Fibroblast of villous mesenchyme (primary cell): ENCODE measurements at places on chromosomes 5 and 9. TPM values are rescaled to one million over a fixed set of nuclear protein-coding genes. Genes with fewer than 3 reads are reported as not detected.

GRCh38 chr5:7794823-7795222, 56.1 kb downstream of the CFAP90 start:
- DNase-seq = no peak

B4GALT1 gene
- total RNA-seq = 23.8 and 28.5 TPM in 2 replicates

CDH9 gene
- total RNA-seq = not detected in 2 replicates

DNA sequence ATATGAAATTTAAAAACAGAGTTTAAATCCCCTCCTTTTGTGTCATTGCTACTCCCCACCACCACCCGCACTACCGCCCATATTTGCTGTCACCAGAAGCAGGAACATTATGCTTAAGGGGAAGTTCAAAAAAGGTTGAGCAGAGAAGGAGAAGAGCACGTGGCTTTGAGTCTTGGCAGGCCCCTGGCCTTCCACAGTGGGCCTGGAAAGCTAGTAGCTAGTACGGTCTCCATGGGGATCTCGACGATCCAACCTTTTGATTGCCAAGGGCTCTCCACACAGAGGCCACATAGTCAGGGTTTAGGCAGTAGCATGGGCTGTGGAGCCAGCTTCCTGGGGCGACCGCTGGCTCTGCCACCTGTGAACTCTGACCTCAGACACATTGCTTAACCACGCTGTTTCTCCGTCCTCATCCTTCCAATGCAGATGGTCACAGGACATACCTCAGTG, 90.1 kb downstream of the GOLPH3 start:
- no peak for DNase-seq

ZDHHC11B gene
- not detected in 2 replicates for total RNA-seq

PRRT1B gene
- not detected in 2 replicates for total RNA-seq

BRIX1 gene
- 38.7 and 88.9 TPM in 2 replicates for total RNA-seq

- DNase-seq = no peak
These were observed 20.5 kb upstream of the PITX1 start for GRCh38 chr5:135054546-135054945.

GRCh38 chr5:66810848-66811261, 214.7 kb downstream of the MAST4 start:
- no peak for DNase-seq

DNA sequence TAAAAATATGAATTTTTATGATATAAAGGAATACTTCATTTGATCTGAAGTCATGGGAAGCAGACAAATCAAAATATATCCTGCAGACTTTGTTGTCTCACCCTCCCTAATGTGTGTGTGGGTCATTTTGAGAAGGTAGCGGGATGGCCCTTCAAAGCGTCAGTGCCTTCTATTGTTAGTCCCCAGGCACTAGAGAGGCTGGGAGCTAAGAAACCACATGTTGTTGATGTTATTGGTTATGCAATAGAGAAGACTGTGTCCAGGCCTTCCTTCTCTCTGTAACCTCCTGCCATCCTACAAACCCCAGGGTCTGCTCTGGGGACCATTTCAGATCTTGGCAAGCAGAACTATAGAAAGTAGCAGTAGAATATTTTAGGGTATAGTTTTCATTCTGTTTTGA, 94.7 kb downstream of the NLN start:
- peak; percentile 49 for DNase-seq

- no peak for DNase-seq
These were observed 658.8 kb downstream of the ACTL7B start for GRCh38 chr9:108197008-108197365.

- no peak for DNase-seq
These were observed 98.8 kb downstream of the MYO10 start for GRCh38 chr5:16837305-16837704.

DNA sequence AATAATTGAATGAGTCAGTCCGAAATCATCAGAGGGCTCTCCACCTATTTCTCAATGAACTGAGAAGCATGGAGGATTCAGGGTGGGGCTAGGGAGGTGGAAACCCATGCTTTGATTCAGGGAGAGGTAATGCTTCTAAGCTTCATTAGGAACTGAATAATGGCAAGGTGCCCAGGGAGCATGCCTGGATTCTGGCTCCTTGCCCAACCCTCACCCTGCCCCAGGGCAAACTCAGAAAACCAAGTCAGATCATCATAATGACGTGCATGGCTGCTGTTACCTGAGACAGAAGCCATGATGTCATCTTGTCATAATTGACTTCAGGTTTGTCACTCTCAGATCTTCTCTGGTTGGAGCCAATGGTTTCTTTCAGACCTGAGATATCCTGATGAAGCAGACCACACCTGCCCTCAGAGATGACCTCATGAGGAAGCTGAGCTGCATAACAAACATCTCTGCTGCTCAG, 199.6 kb downstream of the SYK start:
- no peak for DNase-seq

GRCh38 chr5:88761269-88761850, 121.6 kb downstream of the MEF2C start:
- no peak for DNase-seq

- no peak for DNase-seq
These were observed 54.6 kb downstream of the SCAI start for GRCh38 chr9:125088752-125089151.

GRCh38 chr9:136001231-136001630, 40.1 kb upstream of the UBAC1 start:
- no peak for DNase-seq

- peak; percentile 62 for DNase-seq
These were observed 50.2 kb upstream of the XPA start for GRCh38 chr9:97747201-97747965.

DNA sequence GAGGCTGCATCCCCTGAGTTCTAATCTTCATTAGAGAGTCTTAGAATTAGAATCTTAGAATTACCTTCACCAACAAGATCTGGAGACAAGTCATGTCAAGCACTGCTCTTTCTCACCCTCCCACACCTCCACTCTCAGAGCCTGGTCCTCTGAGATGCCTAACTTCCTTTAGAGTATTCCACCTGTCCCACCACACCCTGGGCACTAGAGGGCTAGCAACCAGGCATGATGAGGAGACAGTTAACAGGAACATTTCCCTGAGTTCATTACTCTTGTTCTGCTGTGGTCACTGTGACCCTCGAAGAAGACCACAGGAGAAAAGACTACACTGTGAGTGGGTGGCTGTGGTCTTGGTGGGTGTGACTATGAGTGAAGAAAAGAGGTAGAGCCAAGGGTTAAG, 25.2 kb upstream of the MAP1B start:
- no peak for DNase-seq
